T-helper 1 cell (primary cell): ENCODE measurements at places on chromosomes 12 and 14.

- no peak for DNase-seq
These were observed 26.4 kb downstream of the SPIC start for GRCh38 chr12:101501410-101501995.

DNA sequence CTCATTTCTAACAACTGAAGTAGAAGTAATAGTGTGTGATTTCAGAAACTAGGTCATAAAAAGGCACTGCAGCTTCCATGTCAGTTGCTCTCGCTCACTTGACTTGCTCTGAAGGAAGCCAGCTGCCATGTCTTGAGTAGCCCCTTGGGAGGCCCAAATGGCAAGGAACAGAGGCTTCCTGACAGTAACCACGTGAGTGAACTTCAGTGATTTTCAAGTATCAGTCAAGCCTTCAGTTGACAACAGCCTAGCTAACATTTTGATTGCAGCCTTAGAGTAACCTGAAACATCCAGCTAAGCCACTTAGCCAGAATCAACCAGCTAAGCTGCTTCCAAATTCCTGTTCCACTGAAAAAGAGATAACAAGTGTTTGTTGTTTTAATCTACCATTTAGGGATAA, 26.7 kb downstream of the TOGARAM1 start:
- DNase-seq = no peak

GRCh38 chr12:65602610-65603295, 221.5 kb upstream of the HMGA2 start:
- no peak for DNase-seq

- DNase-seq = no peak
These were observed 6.9 kb upstream of the OR6J1 start for GRCh38 chr14:22650960-22651521.

GRCh38 chr12:57027011-57027804, 10.9 kb upstream of the TAC3 start:
- DNase-seq = no peak

DNA sequence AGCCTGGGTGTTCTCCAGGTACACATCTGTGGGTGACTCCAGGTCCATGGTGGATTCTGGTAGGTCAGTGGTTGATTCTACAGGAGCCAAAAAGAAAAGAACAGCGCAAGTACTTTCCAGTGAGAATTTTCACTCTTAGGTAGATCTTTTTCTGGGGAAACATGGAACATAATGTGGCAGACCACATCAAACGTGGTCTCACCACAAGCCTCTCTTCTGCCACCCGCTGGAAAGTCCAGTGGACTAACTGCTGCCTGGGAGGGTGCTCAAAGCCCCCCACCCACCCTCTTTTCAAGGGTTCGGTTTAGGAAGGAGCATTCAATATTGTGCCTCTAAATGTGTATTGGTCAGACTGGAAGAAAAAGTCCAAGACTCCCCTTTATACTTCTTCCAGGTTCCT, 36.1 kb upstream of the PRB2 start:
- DNase-seq = no peak

DNA sequence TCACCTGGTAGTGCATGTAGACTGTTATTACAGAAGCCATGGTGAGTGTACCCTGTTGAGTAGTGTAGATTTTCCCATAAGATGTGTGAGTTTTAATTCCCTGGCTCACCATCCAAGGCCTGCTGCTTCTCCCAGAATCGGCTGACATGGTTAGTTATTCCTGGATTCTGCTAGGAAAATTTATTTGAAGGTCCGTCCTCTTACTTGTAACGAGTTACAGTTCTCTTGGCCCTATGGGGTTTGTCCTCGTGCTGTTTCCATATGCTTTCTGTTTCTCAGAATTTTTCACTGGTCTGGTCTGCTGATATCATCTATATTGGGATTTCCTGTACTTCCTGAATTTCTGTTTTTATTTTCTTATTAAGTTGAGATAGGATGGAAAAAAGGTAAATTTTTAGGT, 423.3 kb upstream of the RGS6 start:
- no peak for DNase-seq

- DNase-seq = no peak
These were observed 112.5 kb downstream of the FBXL14 start for GRCh38 chr12:1481906-1482305.
